ENCODE measurements at places on chromosomes 7 and 10.

GRCh38 chr10:98266647-98267046, 1.3 kb downstream of the LOXL4 start:
- no peak for DNase-seq

DNA sequence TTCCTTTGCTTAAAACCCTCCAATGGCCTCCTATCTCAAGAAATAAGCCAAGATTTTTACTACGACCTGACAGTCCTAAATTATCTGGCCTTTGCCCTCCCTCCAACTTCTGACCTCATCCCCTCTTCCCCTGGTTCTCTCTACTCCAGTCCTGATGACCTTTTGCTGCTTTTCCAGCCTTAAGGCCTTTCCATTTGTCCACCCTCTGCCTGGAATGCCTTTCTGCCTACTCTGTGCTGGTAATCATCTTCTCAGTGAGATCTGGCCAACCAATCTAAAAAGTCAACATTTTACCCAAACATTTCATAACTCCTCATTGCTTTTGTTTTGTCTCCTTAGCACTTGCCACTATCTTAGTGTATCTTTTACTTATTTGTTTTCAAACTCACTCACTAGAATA, 75.7 kb downstream of the VPS41 start:
- DNase-seq: no peak

DNA sequence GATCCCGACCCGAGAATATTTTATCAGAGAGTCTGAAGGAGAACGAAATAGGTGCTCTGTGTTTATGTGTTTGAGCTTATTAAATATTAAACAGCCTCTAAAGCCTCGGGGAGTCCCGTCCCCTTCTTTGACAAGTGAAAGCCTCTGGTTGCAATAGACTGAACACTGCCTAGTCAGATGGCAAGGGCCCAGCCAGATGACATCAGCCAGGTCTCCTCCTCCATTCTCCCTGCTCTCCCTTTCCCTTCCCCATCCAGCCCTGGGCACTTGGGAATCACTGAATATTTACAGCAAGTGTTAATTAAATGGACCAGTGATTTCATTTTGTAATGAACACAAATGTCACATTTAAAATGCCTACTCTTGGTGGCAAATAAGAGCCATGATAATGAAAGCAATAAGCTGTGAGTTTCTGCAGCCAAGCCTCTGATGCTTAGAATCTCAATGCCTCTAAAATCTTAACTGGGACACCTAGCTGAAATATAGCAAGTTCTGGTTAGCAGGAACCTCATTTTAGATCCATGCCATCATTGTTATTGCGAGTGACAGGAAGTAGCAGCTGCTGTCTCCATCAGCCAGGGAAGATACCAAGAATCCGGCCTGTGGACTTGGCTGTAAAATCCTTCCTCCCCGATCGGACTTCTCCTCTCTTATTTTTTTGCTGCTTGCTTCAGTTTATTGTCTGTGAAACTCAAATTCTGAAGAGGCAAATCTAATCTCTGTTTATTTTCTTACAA, 202.1 kb downstream of the PRPF18 start:
- DNase-seq: no peak

DNA sequence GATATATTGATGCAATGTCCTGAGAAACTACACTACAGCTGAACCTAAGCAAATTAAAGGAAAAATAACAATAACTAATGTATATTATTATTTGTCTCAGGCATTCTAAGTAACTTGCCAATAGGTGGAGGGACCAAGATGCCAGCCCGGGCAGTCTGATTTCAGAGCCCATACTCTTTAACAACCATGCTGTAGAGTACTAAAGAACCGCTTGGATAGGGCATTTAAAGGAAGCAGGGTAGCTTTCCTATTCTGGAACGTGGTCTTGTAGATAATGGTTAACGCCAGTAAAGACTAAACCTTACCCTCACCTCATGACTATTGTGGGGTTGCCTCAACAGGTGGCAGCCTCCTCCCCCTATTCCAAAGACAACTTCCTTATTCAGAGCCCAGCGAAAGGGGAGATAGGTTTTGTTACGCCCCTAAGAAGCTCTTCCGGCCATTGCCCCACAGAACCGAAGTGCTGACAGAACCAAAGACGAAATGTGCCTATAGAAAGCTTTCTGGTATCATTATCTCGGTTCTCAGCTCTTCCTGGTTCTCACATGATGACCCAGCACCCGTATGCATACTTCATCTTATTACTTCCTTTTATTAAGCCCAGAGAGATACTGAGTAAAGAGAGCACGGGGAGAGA, 707 bp upstream of the C1GALT1 start:
- DNase-seq: no peak

GRCh38 chr7:116150588-116150987, 59.8 kb upstream of the TES start:
- no peak for DNase-seq

DNA sequence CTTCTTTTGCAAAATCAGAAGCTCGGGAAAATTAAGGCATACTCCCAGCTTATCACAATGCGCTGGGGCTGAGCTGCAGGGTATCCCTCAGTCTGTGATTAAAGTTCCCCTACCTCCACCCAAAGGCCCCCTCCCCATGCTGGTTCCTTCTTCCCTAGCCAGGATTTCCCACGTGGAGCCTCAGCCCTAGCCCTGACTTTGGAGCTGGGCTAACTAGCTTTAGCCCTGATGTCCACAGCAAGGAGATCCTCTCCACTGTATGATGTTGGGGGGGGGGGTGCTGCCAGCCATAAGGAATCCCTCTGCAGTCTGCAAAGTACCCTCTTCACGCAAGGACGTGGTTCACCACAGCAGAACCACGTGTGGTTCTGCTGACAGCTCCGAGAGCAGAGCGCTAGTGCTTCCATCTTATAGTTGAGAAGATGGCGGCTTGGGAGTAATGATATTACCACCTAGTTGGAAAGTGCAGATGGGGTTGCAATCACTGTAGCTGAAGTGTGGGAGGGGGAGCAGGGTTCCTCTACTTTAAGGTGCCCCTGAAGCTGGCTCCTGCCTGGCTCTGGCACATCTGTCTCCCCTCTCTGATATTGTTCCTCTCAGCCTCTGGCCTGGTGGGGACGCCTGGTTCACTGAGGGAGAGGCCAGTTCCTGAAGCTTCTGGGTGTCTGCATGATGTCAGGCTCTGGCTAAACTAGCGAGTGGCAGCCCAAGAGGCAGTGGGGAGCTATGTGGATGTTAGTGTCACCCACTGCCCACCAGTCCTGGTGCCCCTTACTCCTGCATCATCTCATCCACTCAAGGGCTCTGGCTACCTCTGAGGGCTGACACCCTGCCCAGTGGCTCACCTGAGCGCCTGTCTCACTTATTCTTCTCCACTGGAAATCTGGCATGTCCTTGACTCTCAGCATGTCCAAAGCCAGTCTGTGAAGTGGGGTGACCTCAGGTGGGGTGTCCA, 270.7 kb downstream of the RPS24 start:
- DNase-seq: no peak

- no peak for DNase-seq
Observed at GRCh38 chr10:28411648-28412047, 108.8 kb upstream of the MPP7 start.

DNA sequence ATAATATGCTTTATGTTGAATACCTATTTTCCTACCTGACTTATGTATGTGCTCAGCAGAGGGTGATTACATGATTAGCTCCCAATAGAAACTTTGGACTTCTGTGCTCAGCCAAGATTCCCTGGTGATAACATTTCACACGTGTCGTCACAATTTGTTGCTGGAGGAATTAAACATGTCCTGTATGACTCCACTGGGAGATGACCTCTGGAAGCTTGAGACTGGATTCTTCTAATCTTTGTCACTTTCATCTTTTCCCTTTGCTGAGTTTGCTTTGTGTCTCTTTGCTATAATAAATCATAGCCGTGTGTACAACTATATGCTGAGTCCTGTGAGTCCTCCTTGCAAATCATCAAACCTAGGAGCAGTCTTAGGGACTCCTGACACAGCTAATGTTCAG, 120.9 kb upstream of the LRRTM3 start:
- DNase-seq: no peak

DNA sequence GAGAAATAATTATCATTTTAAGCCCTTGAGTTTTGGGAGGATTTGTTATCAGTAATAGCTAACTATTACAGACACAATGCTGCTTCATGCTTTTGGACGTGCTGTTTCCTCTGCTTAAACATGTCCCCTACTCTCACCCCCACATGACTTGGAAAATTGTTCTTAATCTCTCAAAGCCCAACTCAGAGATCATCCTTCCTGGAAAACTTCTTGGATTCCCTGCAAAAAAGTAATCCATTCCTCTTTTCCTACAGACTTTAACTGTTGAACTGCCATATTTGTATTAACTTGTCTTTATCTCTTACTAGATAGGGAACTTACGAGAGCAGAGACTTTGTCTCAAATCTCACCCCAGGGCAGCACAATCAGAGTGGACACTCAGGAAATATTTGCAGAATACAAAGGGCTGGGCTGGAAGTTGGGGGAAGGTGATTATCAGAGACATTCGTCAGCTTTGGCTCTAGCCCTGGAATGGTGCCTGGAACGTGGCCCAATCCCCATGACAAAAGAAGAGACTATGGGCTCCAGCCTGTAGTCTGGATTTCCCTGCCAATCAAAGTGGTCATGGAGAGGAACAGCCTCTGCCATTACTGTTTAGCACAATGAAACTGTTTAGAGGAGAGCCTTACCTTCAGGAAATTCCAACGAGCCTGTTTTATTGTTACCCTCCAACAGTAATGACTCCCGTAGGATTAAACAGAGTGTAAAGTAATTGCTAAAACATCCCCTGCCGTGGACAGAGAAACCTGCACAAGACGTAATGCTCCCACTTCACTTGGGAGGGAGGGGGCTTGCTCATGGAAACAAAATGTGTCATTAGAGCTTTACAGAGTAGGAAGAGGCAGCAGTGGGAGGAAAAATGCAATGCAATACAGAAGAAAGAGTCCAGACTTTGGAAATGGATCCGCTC, 140.4 kb upstream of the AUTS2 start:
- no peak for DNase-seq

- no peak for DNase-seq
Observed at GRCh38 chr10:118101501-118101900, 54.8 kb upstream of the RAB11FIP2 start.

- no peak for DNase-seq
Observed at GRCh38 chr10:76433161-76434005, 1002.0 kb downstream of the LRMDA start.

- no peak for DNase-seq
Observed at GRCh38 chr10:18505456-18506118, 145.8 kb downstream of the NSUN6 start.

DNA sequence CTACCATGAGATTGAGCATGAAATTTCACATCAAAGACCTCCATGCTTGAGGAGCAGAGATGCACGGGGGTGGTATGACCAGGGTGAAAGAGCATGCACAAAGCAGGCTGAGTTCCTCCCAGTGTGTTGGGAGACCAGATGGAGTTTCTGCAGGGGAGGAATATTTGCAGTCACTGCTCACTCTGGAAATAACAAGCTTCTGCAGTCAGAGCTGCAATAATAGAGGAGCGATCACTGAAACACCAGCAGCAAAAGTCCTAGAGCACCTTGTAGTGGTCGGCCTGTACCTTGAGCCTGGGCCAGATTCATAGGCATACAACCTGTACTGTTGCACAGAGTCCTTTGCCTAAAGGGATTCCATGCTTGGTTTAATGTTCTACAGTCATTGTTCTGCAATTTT, 184.5 kb upstream of the SP8 start:
- no peak for DNase-seq

DNA sequence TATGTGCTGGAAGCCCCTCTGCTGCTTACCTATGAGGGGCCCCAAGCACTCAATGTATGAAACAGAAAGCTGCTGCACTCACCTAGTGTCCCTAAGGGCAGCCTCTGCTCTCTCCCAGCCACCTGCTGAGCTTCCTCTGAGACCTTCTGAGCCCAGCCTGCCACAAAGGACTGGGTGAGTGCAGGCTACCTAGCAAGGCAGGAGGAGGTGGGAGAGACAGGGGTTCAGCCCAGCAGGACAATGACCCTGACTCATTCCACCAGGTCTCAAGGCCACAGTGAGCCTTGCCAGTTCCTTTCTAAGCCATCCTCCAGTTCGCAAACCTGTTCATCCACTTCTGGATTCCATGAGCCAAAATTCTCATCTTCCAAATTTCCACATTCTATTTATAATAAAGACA, 16.3 kb downstream of the VOPP1 start:
- no peak for DNase-seq

GRCh38 chr7:128388145-128388485, 21.7 kb downstream of the IMPDH1 start:
- no peak for DNase-seq

- DNase-seq: no peak
Observed at GRCh38 chr7:5388905-5389433, 34.7 kb downstream of the TNRC18 start.

GRCh38 chr10:85222300-85222699, 893.9 kb downstream of the CCSER2 start:
- DNase-seq: no peak

- no peak for DNase-seq
Observed at GRCh38 chr10:31959461-31960173, 31.0 kb upstream of the ARHGAP12 start.

DNA sequence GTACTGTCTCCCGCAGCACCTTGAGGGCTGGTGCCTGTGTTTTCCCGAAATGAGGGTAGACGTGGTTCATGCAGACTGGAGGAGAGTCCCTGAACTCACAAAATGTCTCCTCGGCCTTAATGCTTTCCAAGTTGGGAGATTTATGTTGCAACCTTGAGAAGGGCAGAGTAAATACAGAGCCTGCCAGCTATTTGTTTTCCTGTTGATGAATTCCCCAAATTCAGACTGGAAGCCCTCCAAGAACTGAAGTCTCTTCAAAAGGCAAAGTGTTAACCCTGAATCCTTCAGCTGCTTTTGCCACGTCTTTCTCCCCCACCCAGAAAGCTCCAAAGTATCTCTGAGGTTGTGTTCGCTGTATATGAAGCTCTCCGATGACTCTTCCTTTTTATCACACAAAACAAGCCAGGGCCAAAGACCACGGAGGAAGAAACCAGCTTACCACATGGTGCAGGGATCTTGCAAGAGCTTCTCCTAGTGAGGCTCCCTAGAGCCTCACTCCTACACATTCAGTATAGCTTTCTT, 254.7 kb upstream of the NFE2L3 start:
- no peak for DNase-seq

- no peak for DNase-seq
Observed at GRCh38 chr7:66502230-66503035, 126.2 kb upstream of the KCTD7 start.

- no peak for DNase-seq
Observed at GRCh38 chr7:1121886-1122831, 34.2 kb downstream of the GPER1 start.

DNA sequence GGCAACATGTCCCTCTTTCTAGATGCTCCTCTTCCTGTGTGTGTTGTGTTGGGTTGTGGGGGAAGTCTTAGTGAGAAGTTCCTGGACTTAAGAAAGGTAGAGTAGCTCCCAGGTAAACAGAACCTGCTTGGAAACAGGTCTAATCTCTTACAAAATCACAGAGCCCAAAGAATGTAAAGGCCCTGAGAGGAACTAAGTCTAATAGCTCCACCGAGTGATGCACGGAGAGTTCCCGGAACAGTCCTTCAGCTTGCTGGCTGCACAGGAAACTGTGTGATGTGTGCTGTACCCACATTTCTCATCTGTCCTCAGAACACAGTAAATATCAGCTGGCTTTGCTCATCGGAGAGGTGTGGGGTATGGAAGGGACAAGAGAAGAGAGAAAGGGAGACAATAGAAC, 182.6 kb upstream of the LYZL1 start:
- DNase-seq: no peak
